ENCODE measurements at places on chromosomes 16 and 17. TPM values are rescaled to one million over a fixed set of nuclear protein-coding genes. Genes with fewer than 3 reads are reported as not detected.
A peak's percentile ranks its signal among the peaks of the same experiment; 100 is the strongest.

The GDPD1 gene
- total RNA-seq, result 1.5 TPM

The MYH8 gene
- total RNA-seq, result not detected

The SPATA22 gene
- not detected for total RNA-seq

The GSG1L gene
- not detected for total RNA-seq

The CEMP1 gene
- total RNA-seq, result 0.46 TPM

The TPSAB1 gene
- not detected for total RNA-seq

The TEKT3 gene
- not detected for total RNA-seq

The TMEM92 gene
- 6.9 TPM for total RNA-seq

GRCh38 chr16:54867302-54867832 is 63.3 kb upstream of the IRX5 start:
- no peak for DNase-seq
- H3K4me3 ChIP-seq, result no peak overlapping the region
- H3K27ac ChIP-seq, result no peak overlapping the region
- H3K27me3 ChIP-seq, result no peaks in the 10 kb centered on the region
- H3K36me3 ChIP-seq, result no peaks in the 10 kb centered on the region

- no peaks in the 10 kb centered on the region for H3K4me1 ChIP-seq
- H3K36me3 ChIP-seq, result peaks cover 12% of the 10 kb centered on the region
- H3K4me3 ChIP-seq, result no peak overlapping the region
- H3K27me3 ChIP-seq, result no peaks in the 10 kb centered on the region
Measured at GRCh38 chr17:4199818-4200402, 56.9 kb downstream of the CYB5D2 start.

DNA sequence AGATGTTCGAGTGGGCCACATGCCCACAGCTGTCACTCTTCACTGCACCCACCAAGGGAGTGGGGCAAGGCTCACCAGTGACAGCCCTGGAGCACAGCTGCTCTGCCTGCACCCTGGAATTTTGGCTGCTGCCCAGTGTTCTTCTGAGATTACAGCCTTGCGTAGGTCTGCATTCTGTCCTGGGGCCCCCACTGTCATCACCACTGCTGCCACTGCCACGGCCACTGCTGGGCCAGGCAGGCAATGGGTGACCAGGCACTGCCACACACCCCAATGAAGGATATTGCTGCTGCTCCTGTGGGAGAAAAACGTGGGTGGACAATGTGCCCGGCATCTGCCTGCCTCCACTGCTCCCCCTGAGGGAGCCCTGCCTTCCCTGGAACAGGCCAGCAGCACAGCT is 1717.0 kb downstream of the TP53TG3F start:
- no peaks in the 10 kb centered on the region for H3K27me3 ChIP-seq
- no peak overlapping the region for H3K4me3 ChIP-seq
- no peaks in the 10 kb centered on the region for H3K4me1 ChIP-seq
- no peaks in the 10 kb centered on the region for H3K36me3 ChIP-seq
- H3K27ac ChIP-seq, result no peak overlapping the region

- no peak overlapping the region for H3K27ac ChIP-seq
- H3K4me1 ChIP-seq, result peaks cover 10% of the 10 kb centered on the region
- H3K4me3 ChIP-seq, result no peak overlapping the region
Measured at GRCh38 chr16:84607694-84608093, 10.2 kb downstream of the COTL1 start.

GRCh38 chr16:3643095-3643730 is 11.3 kb upstream of the DNASE1 start:
- H3K27me3 ChIP-seq, result no peaks in the 10 kb centered on the region
- H3K36me3 ChIP-seq, result no peaks in the 10 kb centered on the region
- peaks cover 33% of the 10 kb centered on the region for H3K4me1 ChIP-seq
- H3K4me3 ChIP-seq, result peak overlapping the region; percentile 16

DNA sequence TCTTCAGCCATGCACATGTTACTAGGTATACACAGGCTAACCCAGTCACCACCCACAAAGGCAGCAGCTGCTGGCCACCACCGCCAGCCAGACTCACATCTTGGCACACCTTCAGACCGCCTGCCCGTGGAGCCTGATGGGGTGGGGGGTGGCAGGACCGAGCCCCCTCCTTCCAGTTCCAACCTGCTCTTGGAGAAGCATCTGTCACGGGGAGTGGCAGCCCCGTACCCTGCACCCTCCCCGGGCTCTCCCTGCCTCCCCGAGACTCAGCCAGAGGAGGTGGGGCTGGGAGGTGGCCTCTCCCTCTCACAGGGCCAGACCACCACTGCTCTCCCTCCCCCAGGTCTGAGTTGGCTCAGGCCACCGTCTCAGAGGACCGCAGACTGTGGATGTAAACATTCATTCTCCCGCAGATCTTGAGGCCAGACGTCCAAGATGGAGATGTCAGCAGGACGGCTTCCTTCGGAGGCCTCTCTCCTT is 11.3 kb upstream of the RBFOX3 start:
- no peaks in the 10 kb centered on the region for H3K36me3 ChIP-seq
- H3K4me1 ChIP-seq, result no peaks in the 10 kb centered on the region
- no peak overlapping the region for H3K4me3 ChIP-seq
- H3K27ac ChIP-seq, result no peak overlapping the region
- H3K27me3 ChIP-seq, result peaks cover 76% of the 10 kb centered on the region
- no peak for DNase-seq

DNA sequence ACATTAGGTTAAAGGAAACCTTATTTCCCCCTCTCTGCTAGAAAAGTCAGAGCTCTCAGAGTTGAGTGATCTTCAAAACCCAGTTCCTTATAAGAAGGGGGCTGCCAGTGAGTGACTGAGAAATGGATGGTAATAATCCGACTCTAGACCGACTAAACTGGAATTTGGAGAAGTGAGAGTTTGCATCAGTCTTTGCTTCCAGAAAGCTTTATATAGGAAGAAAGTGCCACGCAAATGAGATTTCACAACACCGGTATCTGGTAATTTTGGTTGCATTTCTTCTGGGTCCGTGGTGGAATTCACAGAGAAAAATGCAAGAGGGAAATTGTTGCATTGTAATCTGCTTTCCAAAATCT is 271.4 kb downstream of the MAF start:
- no peaks in the 10 kb centered on the region for H3K36me3 ChIP-seq
- H3K4me3 ChIP-seq, result no peak overlapping the region
- no peaks in the 10 kb centered on the region for H3K27me3 ChIP-seq
- no peak overlapping the region for H3K27ac ChIP-seq
- H3K4me1 ChIP-seq, result no peaks in the 10 kb centered on the region
- DNase-seq, result no peak

DNA sequence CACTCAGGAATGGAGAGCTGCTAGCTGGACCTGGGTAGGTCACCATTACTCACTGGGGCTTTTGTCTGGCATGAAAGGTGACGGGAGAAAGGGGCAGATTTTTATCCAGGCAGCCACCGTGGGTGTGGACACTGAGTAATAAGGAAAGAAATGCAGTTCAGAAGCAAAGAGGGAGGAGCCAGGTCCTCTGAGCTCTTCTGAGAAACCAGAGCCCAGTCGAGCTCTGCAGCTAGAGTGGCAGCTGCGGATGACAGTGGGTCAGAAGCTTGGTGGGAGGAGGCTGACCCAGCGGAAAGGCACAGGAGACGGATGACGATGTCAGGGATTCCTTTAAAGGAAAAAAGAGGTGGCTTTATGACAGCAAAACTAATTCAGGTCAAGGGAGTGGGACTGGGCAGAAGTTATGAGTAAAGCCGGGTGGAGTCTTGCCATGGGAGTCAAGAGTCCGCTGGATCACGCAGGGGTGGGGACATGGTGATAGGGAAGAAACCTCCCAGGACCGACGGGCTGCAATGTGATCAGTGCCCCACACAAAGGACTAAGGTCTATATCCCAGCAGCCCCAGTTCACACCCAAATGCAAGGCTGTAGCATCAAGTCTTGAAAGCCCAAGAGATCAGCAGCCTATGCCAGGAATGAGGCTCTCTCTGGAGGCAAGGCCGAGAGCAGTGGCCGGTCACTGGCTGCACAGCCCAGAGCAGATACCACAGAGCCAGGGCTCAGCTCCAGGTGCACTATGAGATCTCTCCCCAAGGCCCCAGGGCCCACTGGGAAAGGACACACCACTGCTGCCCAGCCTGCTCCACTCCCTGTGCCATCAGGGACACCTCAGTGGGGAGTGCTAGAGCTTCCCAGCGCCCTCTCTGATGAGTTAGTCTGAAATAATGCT is 6.3 kb upstream of the MNT start:
- peak overlapping the region; percentile 36 for H3K4me3 ChIP-seq
- H3K36me3 ChIP-seq, result no peaks in the 10 kb centered on the region
- DNase-seq, result peak; percentile 95
- peaks cover 46% of the 10 kb centered on the region for H3K4me1 ChIP-seq

DNA sequence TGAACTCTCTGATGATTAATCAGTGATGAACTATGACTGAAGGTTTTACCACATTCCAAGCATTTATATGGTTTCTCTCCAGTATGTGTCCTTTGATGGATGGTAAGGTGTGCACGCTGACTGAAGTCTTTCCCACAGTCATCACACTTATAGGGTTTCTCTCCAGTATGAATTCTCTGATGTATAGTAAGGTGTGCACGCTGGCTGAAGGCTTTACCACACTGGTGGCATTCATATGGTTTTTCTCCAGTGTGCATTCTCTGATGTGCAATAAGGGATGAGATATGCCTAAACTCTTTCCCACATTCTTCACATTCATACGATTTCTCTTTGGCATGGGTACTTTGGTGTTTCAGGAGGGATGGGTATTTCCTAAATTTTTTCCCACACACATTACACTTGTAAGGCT is 16.4 kb downstream of the ZNF287 start:
- H3K4me3 ChIP-seq, result no peak overlapping the region
- H3K27ac ChIP-seq, result no peak overlapping the region
- DNase-seq, result no peak

- H3K36me3 ChIP-seq, result no peaks in the 10 kb centered on the region
- no peak overlapping the region for H3K4me3 ChIP-seq
- no peaks in the 10 kb centered on the region for H3K27me3 ChIP-seq
- no peak for DNase-seq
Measured at GRCh38 chr16:78786635-78787034, 687.2 kb downstream of the WWOX start.

- H3K36me3 ChIP-seq, result no peaks in the 10 kb centered on the region
- no peak overlapping the region for H3K27ac ChIP-seq
- H3K4me1 ChIP-seq, result no peaks in the 10 kb centered on the region
- DNase-seq, result no peak
- H3K27me3 ChIP-seq, result no peaks in the 10 kb centered on the region
Measured at GRCh38 chr16:27217256-27217655, 13.9 kb downstream of the KDM8 start.

DNA sequence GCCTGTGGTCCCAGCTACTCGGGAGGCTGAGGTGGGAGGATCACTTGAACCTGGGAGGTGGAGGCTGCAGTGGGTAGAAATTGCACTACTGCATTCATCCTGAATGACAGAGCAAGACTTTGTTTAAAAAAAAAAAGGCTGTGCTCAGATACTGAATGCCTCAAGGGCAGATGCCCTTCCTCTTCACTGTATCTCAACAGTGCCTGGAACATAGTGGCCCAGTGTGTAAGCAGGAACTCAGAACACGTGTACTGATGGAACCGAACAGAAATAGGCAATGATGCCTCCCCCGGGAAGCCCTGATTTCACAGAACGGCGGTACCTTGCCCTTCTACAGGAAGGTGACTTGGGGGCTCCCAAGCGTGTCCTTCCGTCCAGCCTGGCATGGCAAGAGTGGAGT is 46.8 kb downstream of the PLXDC1 start:
- no peak overlapping the region for H3K27ac ChIP-seq
- no peaks in the 10 kb centered on the region for H3K27me3 ChIP-seq
- no peak for DNase-seq
- no peaks in the 10 kb centered on the region for H3K36me3 ChIP-seq
- H3K4me1 ChIP-seq, result no peaks in the 10 kb centered on the region

DNA sequence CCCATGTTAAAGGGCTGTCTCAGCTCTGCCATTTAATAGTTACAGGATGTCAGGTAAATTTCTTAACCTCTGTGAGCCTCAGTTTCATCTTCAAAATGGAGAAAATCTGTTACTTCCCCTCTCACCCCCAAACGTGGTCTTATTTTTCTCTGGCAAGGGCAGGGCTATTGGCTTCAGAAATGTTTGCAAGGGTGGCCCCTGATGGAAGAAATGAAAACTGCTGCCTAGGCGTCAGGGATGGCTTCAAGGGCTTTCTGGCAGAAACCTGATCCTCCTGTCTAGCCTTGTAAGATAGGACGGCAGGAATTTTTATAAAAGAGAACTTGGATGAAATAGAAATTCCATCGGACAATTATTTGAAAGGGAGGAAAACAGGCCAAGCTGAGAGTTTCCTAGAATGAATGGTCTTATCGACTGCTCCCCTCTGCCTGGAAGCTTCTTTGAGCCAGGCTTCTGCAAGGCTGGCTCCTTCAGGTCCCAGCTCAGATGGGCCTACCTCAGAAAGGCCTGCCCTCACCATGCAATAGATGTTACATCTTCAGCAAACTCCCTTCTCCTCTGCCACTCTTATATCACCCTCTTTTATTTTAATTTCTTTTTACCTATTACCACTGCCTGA is 43.0 kb upstream of the TANGO6 start:
- H3K27ac ChIP-seq, result no peak overlapping the region
- H3K27me3 ChIP-seq, result no peaks in the 10 kb centered on the region
- no peak overlapping the region for H3K4me3 ChIP-seq
- H3K36me3 ChIP-seq, result peaks cover 20% of the 10 kb centered on the region
- DNase-seq, result peak; percentile 85

- no peaks in the 10 kb centered on the region for H3K36me3 ChIP-seq
- H3K4me1 ChIP-seq, result no peaks in the 10 kb centered on the region
- DNase-seq, result no peak
Measured at GRCh38 chr16:3045758-3046640, at the start of gene MMP25. Gene MMP25 (plus strand): TSS chr16:3046561. CDS start chr16:3046918, 357 bp downstream.

DNA sequence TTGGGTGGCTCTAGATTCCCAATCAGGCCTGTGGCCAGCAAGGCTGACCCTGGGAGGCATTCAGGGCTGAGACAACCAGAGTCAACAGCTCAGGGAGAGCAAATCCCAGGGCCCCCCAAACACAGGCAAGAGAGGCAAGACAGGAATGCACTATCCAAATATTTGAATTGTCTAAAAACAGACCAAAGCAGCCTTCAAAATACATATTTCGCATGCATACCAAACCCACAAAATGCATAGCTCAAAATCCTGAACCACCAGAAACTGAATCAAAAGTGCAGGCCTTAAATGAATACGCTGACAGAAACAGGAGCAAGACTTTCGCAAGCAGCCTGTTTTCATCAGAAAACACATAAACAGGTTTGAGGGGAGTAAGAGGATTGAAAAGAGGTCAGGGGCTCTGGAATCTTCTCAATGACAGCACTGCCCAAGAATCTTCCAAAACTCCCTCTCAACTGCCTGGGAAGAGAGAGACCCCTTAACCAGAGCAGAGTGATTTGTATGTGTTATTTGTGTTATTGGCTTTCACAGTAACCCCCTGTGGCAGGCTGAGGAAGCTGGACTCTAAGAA is 213.6 kb upstream of the CDH5 start:
- no peak overlapping the region for H3K27ac ChIP-seq
- no peaks in the 10 kb centered on the region for H3K4me1 ChIP-seq
- DNase-seq, result no peak
- H3K36me3 ChIP-seq, result no peaks in the 10 kb centered on the region
- no peaks in the 10 kb centered on the region for H3K27me3 ChIP-seq
- H3K4me3 ChIP-seq, result no peak overlapping the region

- H3K4me1 ChIP-seq, result no peaks in the 10 kb centered on the region
- H3K4me3 ChIP-seq, result no peak overlapping the region
- H3K36me3 ChIP-seq, result peaks cover 8% of the 10 kb centered on the region
- no peaks in the 10 kb centered on the region for H3K27me3 ChIP-seq
- no peak overlapping the region for H3K27ac ChIP-seq
- DNase-seq, result no peak
Measured at GRCh38 chr16:66886914-66887313, 6.6 kb downstream of the PDP2 start.

GRCh38 chr17:64598672-64599071 is 63.4 kb downstream of the SMURF2 start:
- H3K36me3 ChIP-seq, result peaks cover 35% of the 10 kb centered on the region
- H3K4me1 ChIP-seq, result no peaks in the 10 kb centered on the region
- no peak overlapping the region for H3K4me3 ChIP-seq
- no peak overlapping the region for H3K27ac ChIP-seq

GRCh38 chr17:31916491-31917064 is 15.1 kb upstream of the UTP6 start:
- H3K27me3 ChIP-seq, result no peaks in the 10 kb centered on the region
- no peaks in the 10 kb centered on the region for H3K36me3 ChIP-seq
- H3K27ac ChIP-seq, result no peak overlapping the region
